Left renal cortex interstitium (tissue), 4 donors: ENCODE measurements at places on chromosomes 12 and 14.

- no peak for DNase-seq
These were observed 5.5 kb upstream of the TCP11L2 start for GRCh38 chr12:106297075-106297474.

DNA sequence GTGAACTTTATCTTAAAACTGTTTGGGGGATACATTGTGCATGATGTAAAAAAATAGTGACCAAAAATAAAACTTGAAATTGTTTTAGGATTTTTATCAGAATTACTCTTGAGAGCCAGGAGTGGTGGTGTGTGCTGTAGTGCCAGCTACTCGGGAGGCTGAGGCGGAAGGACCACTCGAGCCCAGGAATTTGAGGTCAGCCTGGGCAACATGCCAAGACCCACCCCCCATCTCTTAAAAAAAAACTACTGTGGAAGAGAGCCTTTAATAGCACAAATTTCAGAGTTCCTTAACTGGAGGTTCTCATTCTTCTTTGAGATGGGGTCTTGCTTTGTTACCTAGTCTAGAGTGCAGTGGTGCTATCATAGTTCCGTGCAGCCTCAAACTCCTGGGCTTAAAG is 21.5 kb downstream of the CPSF2 start:
- no peak for DNase-seq

GRCh38 chr12:52419656-52420055 is 13.5 kb upstream of the KRT82 start:
- no peak for DNase-seq

- DNase-seq, result no peak
These were observed 14.7 kb upstream of the CDH24 start for GRCh38 chr14:23071921-23072539.

DNA sequence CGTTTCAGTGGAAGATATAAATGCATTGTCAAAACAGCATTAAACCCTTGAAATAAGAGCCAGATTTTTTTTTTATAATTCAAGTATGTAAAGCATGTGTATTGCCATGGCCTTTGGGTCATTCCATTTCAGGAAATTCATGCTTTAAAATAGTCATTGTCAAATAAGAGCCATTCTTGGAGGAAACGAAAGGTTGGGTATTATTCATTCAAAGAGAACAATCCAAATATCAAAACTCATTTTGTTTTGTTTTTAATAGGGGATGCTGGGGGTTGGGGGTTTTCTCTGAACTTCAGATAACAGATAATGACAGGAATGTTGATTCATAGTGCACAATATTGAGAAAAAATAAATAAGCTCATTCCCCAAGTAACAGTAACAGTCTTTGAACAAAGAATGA is 174.4 kb upstream of the NUDT4 start:
- no peak for DNase-seq

GRCh38 chr14:45728434-45729225 is 475.6 kb upstream of the MIS18BP1 start:
- no peak for DNase-seq

DNA sequence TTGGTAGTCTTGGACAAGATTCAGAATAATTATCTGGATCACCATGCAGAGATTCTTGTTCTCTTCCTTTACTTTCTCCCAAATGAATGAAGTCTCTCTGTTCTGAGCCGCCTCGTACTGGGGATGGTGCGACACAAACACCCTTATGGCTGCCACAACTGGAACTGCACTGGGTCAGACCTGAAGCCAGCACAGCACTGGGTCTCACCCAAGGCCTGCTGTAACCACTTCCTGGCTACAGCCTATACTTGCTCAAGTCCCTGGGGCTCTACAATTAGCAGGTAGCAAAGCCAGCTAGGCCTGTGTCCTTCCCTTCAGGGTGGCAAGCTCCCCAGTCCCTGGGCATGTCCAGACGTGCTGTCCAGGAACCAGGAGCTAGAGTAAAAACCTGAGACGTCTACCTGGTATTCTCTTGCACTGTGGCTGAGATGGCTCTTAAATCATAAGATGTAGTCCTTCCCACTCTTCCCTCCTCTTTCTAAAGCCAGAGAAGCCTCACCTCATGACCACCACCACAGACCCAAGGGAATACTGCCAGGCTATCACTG is 27.6 kb downstream of the IFNG start:
- no peak for DNase-seq

- DNase-seq, result no peak
These were observed 1.6 kb upstream of the ACOT6 start for GRCh38 chr14:73610687-73611086.

GRCh38 chr12:22855456-22855855 is 230.5 kb downstream of the ETNK1 start:
- no peak for DNase-seq

DNA sequence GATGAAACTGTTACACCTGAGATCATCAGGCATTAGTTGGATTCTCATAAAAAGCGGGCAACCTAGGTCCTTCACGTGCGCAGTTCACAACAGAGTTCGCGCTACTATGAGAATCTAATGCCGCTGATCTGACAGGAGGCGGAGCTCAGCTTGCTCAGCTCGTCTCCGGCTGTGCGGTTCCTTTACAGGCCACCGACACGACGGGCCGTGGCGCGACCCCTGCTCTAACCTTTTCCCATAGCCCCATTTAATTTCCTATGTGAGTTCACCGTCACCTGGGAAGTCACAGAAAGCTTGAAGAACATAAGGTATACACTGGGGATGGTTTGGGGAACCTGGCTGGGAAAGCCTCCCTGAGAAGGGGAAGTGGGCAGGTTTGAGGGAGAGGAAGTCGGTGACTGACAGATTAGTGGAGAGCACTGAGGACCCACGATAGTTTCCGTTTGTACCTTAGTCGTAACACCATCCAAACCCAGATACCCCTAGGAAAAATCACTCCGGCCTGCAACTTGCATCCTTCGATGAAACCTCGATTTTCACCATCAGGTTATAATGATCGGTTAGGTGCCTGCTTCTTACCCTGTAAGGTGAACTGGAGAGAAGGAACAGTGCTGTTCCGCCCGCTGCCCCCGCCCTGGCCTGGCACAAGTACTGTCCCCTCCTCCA is 2.8 kb upstream of the AAAS start:
- no peak for DNase-seq

- no peak for DNase-seq
These were observed 105.9 kb downstream of the PRMT8 start for GRCh38 chr12:3596703-3597415.

DNA sequence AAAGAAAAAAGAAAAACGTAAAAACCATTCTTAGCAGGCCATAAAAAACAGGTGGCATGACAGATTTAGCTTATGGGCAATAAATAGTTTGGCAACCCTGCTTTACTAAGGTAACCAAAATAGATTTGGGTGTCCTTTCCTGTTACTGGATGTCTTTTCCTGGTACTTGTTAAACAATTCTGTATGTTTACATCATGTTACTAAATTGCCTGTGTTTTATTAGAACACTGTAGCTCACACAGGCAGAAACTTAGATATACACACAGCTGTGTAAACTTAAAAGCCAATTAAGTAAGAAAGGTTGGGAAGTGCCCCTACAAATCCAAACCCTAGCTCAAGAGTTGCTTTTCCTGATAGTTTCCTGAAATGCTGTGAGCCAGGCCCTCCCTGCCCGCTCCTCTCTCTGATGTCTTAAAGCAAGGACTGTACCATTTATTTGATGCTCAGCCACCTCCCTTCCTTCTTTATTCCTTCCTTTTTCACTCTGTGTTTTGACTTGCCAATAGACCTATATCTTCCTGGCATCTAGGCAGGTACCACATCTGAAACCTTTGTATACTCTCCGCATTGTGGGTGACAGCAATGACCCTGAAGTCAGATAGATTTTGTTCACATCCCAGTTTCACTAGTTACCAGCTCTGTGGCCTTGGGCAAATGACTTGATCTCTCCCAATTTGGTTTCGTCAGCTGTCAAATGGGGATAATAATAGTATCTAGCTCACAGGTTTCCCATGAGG is 3.7 kb upstream of the CAMKK2 start:
- DNase-seq, result no peak

DNA sequence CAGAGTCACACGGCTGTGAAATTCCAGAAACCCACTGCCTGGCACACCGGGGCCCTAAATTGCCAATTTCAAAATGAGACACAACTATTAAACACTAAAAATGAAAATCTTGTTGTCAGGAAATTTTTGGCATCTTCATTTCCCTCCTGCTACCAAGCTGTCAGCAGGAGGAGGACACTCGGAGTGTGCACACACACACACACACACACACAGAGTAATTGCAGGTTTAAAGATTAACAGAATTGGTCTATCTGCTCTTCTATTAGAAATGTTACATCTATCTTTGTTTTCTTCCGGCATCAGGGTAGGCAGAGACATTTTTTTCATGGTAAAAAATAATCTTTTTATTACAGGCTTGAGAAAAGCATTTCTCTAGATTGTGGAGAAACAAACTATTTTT is 314.2 kb downstream of the EGLN3 start:
- no peak for DNase-seq

DNA sequence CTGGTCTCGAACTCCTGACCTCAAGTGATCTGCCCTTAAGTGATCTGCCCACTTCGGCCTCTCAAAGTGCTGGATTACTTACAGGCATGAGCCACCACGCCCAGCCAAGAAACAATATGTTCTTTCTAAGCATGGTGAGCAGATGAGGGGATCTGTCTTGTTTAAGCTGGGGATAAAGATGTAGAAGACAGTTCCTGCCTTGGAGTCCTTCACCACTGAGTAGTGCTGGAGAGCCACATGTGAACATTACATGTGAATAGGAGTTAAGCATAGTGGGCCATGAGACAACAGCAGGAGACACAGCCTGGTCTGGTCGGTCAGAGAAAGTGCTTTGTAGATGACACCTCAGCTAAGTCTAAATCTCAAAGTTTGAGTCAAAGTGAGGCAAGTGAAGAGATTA is 26.0 kb downstream of the TMBIM6 start:
- DNase-seq, result no peak

- no peak for DNase-seq
These were observed 46.6 kb upstream of the BICDL1 start for GRCh38 chr12:119942386-119942785.

- DNase-seq, result no peak
These were observed 94.7 kb upstream of the OR4E1 start for GRCh38 chr14:21768116-21768874.

DNA sequence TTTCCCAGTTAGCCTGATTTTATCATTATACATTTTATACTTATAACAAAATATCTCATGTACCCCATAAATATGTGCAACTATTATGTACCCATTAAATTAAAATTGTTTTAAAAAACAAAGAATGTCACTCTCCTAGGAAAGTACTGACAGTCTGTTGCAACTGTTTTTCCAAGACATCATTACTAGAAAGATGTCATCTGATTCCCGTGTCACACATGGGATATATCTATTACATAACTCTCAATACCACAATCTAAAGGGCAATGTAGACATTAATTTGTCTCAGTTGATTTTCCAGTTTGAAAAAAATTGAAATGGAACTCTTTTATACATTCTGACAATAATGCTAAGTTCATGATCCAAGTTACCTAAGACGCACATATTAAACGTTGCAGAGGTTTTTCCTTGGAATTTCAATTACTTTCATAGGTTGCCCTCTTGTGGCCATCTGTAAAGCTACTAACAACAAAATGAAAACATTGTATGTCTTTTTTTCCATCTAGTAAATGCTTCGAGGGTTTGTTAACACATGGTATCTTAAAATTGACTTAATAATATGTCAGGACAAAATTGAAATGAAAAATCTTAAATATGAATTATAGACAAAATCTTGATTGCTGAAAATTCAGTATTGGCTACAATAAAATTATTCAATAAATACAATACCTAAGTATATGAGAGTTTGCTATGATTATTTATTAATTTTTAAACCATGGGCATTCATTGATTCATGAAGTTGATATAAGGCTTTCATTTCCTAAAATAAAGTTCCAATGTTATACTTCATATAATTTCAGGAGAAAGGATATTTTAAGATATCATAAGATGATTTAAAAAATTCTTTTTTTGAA is 131.6 kb downstream of the PPFIA2 start:
- DNase-seq, result peak; percentile 38

GRCh38 chr14:98591161-98591560 is 680.8 kb downstream of the BCL11B start:
- no peak for DNase-seq

DNA sequence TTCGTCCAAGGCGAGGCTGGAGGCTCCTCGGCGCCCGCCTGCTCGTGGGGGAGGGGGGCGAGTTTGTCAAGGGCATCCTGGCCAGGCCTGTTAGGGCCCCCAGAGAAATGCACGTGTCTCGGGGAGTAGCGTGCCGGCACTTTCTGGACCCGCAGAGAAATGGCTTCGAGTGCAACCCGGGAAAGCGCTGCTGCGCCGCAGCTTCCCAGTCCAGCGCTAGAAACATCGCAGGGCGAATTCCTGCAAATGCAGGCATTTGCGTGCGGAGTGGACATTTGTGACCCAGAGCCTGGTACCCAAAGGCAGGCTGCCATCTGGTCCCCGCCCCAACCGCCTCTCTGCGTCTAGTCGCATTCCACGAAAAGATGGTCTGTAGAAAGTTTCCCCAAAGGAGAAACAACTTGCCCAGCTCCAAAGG is 756 bp downstream of the LGR5 start:
- no peak for DNase-seq

- no peak for DNase-seq
These were observed 226.7 kb downstream of the FUT8 start for GRCh38 chr14:65639216-65639615.

GRCh38 chr12:100503228-100503628 is 29.6 kb downstream of the NR1H4 start:
- DNase-seq, result no peak

DNA sequence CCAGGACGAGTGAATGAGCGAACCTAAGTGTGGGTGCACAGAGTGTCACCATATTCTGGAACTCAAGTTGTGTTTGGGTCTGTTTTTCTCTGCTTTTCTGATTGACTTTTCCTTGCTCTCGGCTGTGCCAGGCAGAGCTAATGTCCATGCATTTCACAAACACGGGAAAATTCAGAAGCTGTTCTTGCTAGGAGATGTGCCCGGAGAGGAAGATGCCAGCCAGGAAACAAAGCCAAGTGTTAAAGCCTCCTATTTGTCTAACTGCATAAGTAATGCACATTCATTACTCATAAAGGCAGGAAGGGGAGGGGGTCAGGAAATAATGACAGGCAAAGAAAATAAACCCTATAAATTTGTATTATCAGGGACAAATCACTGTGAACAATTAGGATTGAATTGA is 250.4 kb upstream of the SFSWAP start:
- DNase-seq, result no peak

GRCh38 chr12:2751686-2752085 is 43.1 kb upstream of the FKBP4 start:
- no peak for DNase-seq

DNA sequence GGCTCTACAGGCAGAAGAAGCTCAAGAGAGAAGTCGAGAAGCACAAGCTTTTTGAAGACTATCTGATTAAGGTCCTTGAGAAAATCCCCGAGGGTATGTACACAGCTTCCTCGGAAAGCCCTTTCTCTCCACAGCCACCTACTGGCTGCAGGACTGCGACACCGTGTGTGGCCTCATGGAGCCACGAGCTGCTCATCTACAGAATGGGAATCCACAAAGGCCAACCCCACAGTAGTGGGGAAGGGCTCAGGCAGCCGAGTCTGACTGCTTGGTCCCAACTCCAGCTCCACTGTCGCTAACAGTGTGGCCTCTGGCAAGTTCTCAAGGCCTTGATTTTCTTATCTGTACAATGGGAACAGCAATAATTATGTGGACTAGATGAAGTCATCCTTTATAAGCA is 2.5 kb downstream of the CCDC197 start:
- DNase-seq, result no peak

- DNase-seq, result no peak
These were observed 45.1 kb downstream of the AKAP6 start for GRCh38 chr14:32374155-32374554.
